Smooth muscle cell of the coronary artery (primary cell): ENCODE measurements at places on chromosomes 3 and 15. TPM values are rescaled to one million over a fixed set of nuclear protein-coding genes. Genes with fewer than 3 reads are reported as not detected.

The CERS3 gene
- total RNA-seq, result not detected in 2 replicates

The WNT7A gene
- 0.60 TPM in 1 of 2 replicates, not detected in the other for total RNA-seq

The TRPM1 gene
- total RNA-seq, result not detected in 2 replicates

The TMC3 gene
- 13.7 TPM in 1 of 2 replicates, not detected in the other for total RNA-seq

The IL17RB gene
- 0.35 TPM in 1 of 2 replicates, not detected in the other for total RNA-seq

The RBP2 gene
- not detected in 2 replicates for total RNA-seq

The MB21D2 gene
- total RNA-seq, result 2.3 and 8.3 TPM in 2 replicates

The BMF gene
- total RNA-seq, result 0.47 and 4.1 TPM in 2 replicates
